ENCODE measurements at places on chromosomes 16 and 17. TPM values are rescaled to one million over a fixed set of nuclear protein-coding genes. Genes with fewer than 3 reads are reported as not detected.

The GPR139 gene
- not detected for total RNA-seq

The NPW gene
- 34.2 TPM for total RNA-seq

The SLC16A11 gene
- 1.5 TPM for total RNA-seq

The CBFA2T3 gene
- total RNA-seq: 0.28 TPM

The GCGR gene
- total RNA-seq: not detected

The ADAP2 gene
- total RNA-seq: 0.42 TPM

The KRTAP9-2 gene
- total RNA-seq: not detected

GRCh38 chr16:53756275-53756996, 52.5 kb downstream of the FTO start:
- no peak for DNase-seq

DNA sequence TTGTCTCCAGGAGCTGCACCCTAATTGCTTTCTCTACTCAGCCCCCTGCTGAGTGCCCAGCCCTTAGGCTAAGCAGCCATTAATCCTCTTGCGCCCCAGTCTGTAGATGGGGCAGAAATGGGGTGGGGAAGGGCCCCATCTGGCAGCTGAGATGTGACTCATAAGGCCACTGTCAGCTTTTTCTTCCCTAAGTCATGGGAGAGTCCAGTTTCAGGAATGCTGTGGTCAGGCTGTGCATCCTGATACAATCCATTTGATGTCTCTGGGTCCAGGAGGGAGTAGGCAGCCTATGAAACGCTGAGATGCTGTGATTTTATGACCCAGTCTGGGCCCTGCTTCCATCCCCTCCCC, 12.3 kb downstream of the PLXDC1 start:
- DNase-seq: no peak

DNA sequence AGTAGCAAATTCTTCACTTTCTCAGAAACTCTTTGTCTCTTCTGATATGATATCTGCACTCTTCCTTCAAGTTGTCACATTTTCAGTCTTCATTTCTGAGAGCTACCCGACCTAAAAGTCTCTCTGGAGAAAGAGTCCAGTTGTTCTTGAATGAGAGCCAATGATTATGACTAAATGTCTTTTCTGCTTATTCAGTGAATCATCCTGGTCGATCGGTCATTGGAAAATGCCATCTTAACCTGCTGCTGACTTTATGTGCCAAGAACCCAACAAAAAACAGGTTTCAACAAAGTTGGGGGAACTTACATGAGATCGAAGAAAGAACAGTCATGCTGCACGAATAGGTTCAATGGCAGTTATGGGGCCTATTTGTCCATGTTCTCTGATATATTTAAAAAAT, 15.9 kb downstream of the SOX9 start:
- DNase-seq: no peak

DNA sequence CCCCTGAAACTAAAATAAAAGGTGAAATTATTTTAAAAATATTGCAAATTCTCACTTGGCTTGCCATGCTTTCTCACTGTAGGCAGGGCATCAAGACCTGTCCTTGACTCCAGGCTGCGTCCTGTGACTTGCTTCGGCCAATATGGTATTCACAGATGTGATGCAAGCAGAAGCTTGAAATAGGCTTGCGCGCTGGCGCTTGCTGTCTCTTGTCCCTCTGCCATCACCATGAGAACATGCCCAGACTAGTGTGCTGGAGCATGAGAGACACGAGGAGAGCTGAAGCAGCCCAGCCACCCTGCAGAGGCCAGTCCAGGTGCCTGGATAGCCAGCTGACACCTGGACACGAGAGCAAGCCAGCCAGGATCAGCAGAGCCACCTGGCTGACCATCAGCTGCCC, 21.8 kb upstream of the ZKSCAN2 start:
- DNase-seq: no peak

DNA sequence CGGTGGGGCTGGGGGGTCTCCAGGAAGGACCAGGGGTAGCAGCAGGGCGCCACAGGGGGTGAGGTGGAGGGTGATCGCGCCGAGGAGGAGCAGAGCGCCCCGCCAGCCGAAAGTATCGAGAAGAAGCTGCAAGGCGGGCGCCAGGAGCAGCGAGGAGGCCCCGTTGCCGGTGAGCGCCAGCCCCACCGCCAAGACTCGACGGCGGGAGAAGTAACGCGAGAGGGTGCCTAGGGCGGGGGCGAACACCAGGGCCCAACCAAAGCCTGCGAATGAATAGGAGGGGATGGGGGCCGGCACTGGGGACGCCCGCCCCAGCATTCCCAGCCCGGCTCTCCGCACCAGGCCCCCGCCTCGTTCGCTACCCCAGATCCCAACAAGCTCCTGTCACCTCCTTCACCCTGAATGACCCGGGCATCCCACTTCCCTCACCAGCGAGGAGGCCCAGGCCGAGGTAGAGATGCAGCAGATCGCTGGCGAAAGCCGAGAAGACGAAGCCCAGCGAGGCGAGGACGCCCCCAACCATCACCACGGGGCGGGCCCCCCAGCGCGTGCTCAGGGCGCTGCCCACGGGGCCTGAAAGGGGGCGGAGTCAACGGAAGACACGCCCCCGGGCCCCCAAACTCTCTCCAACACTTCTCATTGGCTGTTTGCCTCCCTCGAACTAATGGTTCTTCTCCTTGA, 1.3 kb downstream of the SLC16A11 start:
- DNase-seq: peak; percentile 70

DNA sequence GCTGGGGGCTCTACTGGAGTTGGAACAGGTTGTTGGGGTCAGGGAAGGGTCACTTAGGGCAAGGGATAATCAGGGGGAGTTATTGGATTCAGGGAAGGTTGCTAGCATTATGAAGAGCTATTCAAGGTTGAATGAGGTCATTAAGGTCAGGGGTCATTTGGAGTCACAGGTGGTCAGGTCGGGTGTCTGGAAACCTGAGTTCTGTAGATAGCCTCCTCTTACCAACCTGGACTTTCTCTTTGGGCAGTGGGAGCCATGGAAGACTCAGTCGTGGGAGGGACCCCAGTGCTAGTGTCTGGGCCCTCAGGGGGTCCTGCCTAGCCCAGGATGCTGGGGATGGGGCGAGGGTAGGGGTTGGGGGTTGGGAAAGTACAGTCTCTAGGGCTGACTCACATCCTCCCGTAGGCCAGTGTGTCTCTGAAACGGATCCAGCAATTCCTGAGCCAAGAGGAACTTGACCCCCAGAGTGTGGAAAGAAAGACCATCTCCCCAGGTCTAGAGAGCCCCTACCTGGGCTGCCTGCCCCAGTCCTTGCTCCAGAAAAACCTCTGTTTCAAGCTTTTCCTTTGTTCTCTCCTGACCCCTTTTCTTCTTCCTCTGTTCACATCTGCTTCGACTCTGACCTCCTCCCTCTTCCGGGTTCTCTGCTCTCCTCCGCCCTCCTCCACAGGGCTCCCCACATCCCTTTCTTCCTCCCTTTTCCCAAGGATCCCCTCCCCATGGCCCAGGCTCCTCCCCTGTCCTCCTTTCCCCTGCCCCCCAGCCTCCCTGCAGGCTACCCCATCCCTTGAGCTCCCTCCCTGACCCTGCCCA, 33.5 kb downstream of the ABCC3 start:
- no peak for DNase-seq

GRCh38 chr17:80028030-80028429, 7.6 kb downstream of the TBC1D16 start:
- no peak for DNase-seq

- no peak for DNase-seq
Observed at GRCh38 chr16:73143576-73144422, 95.9 kb upstream of the ZFHX3 start.

- no peak for DNase-seq
Observed at GRCh38 chr16:88790312-88791211, 5.5 kb upstream of the PIEZO1 start.

- DNase-seq: peak; percentile 92
Observed at GRCh38 chr16:1610071-1610898, 1.6 kb downstream of the IFT140 start.

GRCh38 chr17:31715446-31715845, 143.6 kb downstream of the COPRS start:
- no peak for DNase-seq

GRCh38 chr17:76442341-76443338, 10.3 kb downstream of the UBE2O start:
- DNase-seq: no peak

GRCh38 chr16:28974007-28974436, 556 bp upstream of the SPNS1 start:
- no peak for DNase-seq

DNA sequence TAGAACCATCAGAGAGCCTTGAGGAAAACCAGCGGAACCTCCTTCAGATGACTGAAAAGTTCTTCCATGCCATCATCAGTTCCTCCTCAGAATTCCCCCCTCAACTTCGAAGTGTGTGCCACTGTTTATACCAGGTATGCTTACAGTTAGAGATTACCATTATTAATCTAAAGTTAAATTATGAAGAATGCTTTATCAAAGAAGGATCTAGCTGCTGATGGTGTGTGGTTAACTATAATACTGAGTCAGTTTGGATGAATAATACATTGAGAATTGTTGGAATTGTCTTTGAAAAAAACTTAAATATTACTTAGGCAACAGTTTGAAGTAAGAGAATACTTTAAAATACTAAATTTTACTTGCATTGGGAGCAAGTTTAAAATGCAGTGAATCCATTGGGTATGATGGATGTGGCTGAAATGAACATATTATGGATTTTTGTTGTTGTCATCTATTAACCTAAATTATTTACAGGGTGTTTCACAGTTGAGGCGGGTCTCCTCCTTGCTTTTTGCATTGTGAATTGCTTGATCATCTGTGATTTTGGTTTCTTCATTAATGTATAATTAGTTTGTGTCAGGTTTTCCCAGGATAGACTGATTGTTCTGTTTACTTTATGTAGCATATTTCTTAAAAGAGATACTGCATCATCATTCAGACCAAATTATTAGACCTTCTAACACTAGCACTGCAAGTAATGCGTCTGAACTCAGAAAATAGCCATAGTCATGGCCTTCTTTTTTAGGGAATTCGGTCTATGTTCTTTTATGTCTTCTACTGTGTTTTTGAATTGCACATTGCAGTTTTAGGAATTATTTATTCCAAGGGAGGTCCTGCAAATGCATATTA, 47.8 kb downstream of the OMG start:
- no peak for DNase-seq

DNA sequence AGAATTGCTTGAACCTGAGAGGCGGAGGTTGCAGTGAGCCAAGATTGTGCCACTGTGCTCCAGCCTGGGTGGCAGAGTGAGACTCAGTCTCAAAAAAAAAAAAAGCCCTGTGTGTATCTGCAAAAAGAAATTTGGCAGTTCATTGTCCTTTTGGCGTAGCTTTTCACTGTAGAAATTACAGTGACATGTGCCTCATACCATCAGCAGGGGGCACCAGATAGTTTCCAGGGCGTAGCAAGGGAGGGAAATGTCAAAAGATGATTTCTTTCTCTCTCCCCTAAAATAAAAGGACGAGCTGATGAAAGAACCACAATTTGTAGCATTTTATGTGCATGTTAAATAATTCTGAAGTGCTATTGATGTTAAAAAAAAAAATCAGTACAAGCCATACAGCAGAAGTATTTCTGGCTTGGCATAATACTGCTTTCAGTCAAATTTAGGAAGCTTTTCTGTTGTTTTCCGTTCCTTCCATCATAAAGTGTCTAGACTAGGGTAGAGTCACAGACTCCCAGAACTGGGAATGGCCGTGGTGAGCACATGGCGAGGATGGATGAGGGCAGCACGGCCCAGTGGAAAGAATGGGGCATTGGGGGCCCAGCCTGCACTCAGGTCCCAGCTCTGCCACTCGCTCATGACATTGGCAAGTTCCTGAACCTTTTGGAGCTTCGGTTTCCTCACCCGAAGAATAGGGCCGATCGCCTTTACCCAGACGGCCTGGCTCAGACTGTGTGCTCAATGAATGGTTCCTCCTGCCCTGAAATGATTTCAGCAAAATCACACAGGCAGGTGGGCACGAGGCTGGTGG, 59.8 kb upstream of the RPH3AL start:
- DNase-seq: peak; percentile 51

DNA sequence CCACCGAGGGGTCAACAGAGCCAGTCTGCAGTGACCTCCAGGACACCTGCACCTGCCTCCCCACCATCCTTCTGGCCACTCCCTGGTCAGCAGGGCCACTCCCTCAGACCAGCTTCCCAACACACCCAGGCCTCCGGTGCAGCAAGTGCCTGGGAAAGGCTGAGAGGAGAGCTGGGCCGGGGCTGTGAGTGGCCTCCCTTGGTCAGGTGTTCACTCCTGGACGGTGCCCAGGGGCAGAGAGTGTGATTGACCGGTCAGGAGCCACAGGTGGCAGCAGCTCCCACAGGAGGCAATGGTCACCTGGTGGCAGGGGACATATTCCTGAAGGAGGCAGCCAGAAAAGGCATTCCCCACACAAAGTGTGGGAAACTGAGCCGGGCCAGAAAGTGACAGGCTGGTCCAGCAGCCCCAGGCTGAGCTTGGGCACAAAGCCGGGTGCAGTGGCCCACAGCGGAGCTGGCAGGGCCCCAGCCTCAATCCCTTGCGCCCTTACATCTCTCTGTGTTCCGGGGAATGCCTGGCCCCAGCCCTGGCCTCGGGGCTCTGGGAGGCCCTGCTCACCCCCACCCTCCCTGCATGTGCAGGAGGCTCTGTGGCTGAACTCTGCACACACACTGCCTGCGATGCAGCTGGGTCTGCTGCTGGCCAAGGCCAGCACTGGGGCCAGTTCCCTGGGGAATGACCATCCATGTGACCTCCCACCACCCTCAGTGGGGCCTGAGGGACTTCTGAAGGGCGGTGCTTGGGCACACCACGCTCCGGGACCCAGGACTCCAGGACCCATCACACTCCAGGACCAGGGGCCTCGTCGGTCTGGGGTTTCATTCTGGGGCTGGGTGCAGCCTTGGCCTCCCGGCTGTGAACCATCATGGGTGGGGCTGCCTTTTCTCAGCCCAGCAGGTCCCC, 1.2 kb upstream of the C17orf99 start:
- no peak for DNase-seq
